ENCODE measurements at places on chromosomes 12 and 14.
A peak's percentile ranks its signal among the peaks of the same experiment; 100 is the strongest.

DNA sequence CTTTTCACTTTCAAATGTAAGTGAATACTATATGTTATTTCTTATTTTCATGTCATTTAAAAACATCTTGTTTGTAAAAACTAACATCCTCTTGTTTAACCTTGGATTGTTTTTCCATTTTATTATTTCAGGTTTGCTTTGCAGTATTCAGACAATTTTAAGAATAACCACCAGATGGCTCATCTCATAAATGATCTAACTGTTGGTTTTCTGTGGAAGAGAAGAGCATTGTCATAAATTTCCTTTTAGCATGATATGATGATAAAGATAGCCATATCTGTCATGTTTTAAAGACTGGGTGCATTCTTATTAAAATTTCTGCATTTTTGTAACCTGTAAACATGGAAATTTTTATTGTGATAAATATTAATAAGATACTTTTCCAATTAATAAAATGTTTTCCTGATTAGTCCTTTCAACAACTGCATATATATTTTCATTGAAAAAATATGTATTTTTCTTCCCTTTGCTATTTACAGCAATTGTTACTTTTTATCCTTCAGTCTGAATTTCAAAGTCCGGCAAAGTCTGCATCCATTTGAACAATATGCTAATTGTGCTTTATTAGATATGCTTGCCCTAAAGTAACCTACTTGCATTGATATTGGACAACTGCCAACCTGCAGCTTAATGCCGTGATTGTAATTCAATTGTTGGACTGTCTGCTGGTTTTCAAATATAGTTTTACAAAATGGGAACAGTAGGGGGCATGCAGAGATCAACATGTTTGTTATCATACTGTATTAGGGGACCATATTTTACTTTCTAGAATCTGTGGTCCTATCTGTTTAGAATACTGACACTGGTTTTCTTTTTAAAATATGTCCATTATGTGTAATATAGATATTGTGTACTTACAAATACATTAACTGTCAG lies 163.4 kb downstream of the GARIN6 start:
- DNase-seq, result no peak

DNA sequence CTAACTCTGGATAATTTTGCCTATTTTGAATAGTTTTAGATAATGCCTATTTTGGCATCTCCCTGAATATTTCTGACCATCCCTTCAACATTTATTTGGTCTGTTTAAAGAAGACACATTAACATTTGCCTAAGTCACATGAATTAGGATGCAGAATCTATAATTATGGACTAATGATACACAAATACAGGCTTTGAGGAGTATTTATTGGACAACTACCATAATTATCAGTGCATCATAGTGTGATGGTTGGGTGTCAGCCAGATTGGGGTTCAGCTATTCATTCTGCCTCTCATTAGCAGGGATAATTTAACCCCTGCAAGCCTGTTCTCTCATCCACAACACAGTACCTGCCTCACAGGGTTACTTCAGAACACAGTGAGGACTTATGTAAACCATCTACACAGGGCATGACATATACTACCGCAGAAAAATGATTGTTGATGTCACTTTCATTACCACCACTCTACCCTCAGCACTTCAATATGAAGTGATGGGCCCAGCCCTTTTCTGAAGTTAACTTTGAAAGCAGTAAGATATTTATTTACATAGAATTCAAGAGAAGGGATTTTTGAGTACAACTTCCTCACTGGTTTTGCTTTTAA lies 14.4 kb downstream of the PRKCH start:
- DNase-seq, result no peak

GRCh38 chr12:54431911-54432814 lies 13.1 kb upstream of the ITGA5 start:
- DNase-seq, result peak; percentile 42

GRCh38 chr12:7160183-7160582 lies 29.3 kb upstream of the PEX5 start:
- no peak for DNase-seq

- no peak for DNase-seq
Measured at GRCh38 chr12:75366629-75367028, 24.3 kb upstream of the GLIPR1L2 start.

GRCh38 chr12:27561535-27562350 lies 37.7 kb downstream of the PPFIBP1 start:
- DNase-seq, result no peak

- DNase-seq, result no peak
Measured at GRCh38 chr12:12626471-12626870, 14.8 kb downstream of the CREBL2 start.

DNA sequence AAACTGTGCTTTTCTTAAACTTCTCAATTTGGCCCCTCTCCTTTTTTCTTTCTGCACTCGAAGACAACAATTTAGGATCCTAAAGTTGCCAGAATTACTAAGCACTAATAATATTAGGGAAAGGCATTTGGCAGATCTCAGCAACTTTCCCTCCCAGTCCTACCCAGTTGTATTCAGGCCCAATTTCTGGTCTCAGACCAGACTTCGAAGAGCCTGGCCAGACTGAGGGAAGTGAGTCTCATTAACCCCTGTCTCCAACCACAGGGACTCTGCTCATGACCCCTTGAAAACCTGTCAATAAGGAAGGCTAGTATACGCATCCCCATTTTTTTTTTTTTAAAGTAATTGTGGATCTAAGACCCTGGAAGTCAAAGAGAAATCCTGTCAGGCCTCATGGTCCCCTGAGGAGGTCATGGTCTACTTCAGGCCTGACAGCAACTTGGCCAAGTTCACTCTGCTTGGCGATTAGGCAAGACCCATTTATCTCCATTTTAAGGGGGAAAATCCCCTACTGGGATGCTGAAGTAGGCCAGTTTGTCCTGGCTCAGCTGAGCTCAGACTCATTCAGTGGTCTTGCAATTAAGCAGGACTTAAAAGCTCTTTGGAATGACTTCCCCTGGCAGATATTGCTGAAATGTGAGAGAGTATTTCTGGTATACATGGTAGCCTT lies 521.0 kb downstream of the FUT8 start:
- no peak for DNase-seq

- no peak for DNase-seq
Measured at GRCh38 chr14:54782751-54783659, 119.6 kb downstream of the GCH1 start.

DNA sequence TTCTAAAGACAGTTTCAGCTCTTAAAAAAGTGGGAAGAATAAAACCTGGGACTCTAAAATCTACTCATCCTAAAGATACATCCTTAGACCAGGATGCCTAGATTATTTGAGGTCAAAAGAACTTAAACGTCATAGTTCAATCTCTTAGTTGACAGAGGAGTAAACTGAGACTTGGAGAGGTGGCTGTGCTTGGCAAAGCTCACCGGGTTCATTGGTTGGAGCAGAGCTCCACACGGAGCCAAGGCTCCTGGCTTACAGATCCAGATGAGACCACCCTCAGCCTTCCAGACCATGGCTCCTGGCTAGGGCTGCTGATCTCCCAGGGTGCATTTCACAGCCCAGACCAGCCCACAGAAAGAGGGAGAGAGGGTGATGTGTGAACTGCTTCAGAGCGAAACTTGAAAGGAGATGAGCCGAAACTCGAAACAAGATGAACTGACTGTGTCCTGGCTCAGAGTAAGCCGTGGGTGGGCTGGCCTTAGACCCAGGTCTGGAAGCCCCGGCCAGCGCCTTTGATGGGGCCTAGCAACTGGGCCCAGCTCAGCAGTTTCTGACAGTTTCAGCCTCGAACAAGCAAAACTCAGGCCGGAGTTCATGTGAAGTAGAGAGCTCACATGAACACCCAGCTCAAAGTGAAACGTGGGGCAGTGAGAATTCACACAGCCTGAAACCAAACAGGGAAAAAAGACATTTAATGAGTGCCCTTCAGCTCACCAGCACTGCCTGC lies 1044.8 kb downstream of the BCL11B start:
- no peak for DNase-seq

- DNase-seq, result no peak
Measured at GRCh38 chr12:66776974-66777373, 98.1 kb upstream of the GRIP1 start.

- no peak for DNase-seq
Measured at GRCh38 chr12:56954958-56955355, 2.5 kb downstream of the RDH16 start.

DNA sequence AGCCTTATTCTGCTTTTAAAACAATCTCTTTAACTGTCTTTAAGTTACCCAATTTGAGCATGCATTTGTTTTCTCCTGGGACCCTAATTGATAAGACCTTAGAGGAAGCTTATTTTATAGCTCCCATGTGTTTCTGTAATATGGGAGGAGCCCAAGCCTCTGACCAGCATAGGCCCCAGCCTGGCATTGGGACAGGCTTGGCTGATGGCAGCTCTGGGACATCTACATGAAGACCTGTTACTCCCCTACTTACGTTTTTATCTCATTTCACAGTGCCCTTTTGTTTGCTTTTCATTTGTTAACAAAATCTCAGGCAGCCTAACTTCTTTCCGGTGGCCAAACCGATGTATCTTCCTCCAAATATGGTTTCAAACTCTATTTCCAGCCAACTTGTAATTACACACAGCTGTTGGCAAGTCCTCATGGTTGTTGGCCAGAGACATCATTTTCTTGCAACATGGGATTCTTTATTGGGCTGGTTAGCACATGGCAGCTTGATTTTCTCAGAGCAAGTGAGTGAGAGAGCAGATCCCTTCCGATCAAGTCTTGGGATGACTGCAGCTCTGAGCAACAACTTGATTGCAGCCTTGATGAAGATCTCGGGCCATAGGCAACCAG lies 1117.5 kb downstream of the AACS start:
- peak; percentile 75 for DNase-seq

GRCh38 chr12:110591451-110592051 lies 8.4 kb upstream of the PPTC7 start:
- no peak for DNase-seq

DNA sequence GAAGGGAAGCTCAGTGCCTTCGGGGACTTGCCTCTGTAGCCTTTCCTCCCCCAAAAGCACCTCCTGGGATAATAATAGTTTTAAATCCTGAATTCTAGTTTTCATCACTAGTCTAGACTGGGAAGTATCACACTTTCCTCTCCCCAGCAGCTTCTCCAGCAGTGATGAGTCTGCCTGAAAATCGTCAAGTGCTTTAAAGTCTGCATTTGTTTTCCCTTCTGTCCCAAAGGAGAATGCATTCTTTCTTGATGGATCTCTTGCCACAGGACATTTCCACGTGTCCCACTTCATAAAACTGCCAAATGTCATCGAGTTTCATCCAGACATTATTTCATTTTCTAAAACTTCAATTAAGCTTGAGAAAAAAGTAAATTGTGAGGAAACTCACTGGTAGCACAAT lies 15.0 kb downstream of the CSRP2 start:
- DNase-seq, result no peak

- no peak for DNase-seq
Measured at GRCh38 chr12:16949871-16950667, 344.1 kb upstream of the LMO3 start.

GRCh38 chr12:48156652-48157017 lies 680 bp downstream of the ASB8 start:
- no peak for DNase-seq

DNA sequence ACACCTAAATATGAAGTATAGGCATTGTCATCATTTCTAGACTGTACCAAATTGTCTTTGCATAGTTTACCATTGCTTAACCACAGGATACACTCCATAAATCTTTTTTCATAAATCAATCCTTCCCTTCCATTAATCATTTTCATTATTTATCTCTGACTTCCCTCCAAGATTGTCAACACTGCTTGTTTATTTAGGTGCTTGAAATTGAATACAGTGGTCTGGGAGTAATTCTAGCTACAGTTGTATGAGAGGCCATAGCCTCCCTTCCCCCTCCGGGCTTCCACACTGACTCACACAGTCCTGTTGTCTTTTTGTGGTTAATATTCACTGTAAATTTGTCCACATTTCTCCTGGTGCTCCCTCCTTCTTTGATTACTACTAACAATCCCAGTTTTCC lies 114.2 kb upstream of the ARID2 start:
- peak; percentile 18 for DNase-seq

DNA sequence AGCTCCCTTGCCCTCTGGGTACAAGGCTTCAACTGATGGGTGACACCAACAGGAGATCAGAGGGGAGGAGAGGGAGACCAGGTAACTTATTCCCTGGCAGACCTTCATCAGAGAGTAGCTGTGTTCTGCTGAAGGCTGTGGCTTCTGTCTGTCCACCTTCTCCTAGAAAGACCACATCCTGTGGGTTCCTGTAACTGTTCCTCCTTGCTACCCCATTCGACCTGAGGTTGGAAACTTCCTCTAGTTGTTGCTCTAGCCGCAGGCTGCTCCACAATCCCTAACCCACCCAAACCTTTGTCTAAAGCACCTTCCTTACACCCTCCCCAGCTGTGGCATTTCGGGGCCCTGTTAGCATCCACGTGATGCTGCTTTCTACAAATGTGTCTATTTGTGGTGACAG lies 454.2 kb downstream of the DPF3 start:
- DNase-seq, result no peak

GRCh38 chr14:60183741-60184140 lies 18.5 kb upstream of the DHRS7 start:
- DNase-seq, result no peak

DNA sequence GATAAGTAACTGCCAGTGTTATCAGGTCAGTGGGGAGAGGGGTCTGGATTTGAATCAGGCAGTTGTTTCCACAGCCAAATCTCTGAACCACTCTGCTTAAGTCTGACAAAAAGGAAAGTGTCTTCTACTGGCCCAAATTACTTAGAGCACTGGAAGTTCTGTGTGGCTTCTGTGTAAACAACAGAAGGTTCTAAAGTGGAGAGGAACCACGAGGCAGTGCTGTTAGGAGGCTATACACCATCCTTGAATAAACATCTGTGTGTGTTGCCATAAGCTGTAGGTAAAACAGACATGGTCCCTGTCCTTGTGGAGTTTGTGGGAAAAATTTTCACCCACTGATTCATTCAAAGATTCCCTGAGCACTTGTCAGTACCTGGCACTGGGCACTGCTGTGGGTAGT lies 50.0 kb downstream of the GALNT4 start:
- no peak for DNase-seq

DNA sequence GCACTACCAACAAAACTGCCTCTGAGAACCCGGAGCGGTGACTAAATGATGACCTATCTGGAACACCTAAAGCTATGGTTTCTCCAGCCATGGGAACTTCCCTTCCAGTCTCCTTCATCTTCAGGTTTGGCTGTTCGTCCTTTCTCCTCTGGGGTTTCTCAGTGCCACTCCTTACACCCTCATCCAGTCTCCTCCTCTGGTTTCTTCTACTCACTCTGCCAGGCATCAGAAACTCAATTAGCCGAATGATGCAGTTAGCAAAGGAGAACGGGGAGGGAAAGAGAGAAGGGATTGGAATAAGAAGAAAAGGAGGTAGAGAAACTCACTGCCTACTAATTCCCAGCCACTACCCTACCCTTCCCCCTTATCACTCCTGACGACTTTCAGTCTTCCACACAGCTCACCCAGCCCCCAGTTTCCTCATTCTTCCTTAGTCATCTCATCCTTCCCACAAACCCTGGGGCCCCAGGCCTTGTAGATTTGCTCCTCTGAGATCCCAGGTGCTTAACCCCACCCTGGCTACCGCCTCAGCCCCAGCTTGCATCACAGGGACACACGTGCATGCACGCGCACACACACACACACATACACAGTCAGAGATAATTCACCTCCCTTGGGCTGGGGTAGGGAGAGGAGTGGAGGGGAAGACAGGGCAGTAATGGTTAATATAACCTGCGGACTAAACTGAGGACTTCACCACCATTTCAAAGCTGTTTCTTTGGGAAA lies 13.0 kb downstream of the FGD6 start:
- DNase-seq, result peak; percentile 70

All from AG09309 (cell line).